ENCODE measurements at places on chromosomes 4 and X.
A peak's percentile ranks its signal among the peaks of the same experiment; 100 is the strongest.

GRCh38 chr4:153553155-153553818, 87.1 kb downstream of the TMEM131L start:
- DNase-seq = no peak

DNA sequence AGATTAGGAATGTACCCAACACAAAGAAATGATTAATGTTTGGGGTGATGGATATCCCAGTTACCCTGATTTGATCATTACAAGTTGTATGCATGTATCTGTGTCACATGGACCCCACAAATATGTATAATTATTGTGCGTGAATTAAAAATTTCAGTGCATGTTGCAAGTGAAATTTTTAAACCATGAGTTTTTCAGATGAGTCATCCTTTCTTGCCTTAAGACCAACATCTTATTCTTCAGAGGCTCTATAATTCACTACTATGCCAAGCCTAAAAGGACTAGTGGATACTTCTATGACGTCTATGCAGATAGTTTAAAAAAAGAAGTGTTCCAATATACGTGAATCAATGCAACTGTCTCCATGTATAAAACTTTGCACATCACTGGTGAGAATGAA, 113.0 kb upstream of the SH3RF1 start:
- no peak for DNase-seq

DNA sequence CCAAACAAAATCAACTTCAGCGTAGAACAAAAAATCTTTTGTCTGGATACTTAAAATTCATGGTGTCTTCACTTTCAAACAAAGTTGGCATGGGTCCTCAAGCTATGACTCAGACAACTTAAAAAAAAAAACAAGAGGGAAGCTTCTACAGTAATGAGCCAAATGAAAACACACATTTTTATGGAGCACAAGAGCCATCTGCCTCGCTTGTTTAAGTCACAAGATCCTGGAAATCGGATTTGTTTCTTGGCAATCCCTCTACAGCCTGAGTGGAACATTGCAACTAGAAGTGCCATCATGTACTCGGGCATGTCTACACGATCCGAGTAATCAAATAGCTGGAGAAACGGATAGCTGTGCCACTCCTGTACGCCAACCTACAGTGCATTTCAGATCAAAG, 22.6 kb downstream of the LAMP2 start:
- DNase-seq = no peak

- DNase-seq = peak; percentile 35
Measured at GRCh38 chrX:18354369-18355223, at the start of gene SCML2. Gene SCML2 (minus strand): TSS chrX:18354688. CDS start chrX:18334071, 20,617 bp downstream.

DNA sequence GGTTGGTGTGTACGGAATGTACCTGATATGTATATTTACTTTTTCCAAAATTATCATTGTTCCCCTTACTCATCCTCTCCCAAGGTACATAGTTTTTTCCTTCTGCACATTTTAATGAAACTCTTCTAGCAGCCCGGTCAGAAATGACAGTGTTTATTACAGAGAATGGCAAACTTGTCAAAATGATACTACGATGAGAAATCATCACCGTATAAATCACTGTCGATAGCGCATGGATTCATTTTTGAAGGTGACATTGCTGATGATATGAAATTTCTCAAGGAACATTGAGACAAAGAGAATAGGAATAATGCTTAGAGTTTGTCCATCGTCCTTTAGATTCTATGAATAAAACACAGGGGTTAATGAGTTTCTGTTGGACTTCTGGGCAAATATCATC, 30.6 kb downstream of the FAM114A1 start:
- no peak for DNase-seq

DNA sequence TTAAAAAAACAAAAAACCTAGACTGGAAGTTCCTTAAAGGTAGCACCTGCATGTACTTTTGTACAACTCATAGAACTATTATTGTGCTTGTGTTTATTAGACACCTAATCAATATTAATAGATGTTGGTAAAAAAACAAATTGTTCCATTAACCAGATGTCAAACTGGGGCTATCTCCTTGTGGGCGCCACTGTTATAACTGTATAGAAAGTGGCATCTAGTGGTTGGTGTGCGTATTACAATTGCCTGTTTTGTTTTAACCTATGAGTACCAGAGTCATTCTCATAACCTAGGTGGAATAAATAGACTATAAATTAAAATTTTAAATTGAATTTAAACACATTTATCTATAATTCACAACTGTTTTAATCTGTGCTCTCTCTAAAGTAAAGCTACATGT, 97.4 kb downstream of the COL4A5 start:
- DNase-seq = no peak
